ENCODE measurements at places on chromosomes 4 and X. TPM values are rescaled to one million over a fixed set of nuclear protein-coding genes. Genes with fewer than 3 reads are reported as not detected.

- H3K27me3 ChIP-seq, result no peaks in the 10 kb centered on the region
- no peak overlapping the region for H3K4me3 ChIP-seq
- no peak overlapping the region for H3K27ac ChIP-seq
- H3K36me3 ChIP-seq, result no peaks in the 10 kb centered on the region
- no peak for DNase-seq
Measured at GRCh38 chrX:133813971-133814370, 171.4 kb downstream of the GPC3 start.

DNA sequence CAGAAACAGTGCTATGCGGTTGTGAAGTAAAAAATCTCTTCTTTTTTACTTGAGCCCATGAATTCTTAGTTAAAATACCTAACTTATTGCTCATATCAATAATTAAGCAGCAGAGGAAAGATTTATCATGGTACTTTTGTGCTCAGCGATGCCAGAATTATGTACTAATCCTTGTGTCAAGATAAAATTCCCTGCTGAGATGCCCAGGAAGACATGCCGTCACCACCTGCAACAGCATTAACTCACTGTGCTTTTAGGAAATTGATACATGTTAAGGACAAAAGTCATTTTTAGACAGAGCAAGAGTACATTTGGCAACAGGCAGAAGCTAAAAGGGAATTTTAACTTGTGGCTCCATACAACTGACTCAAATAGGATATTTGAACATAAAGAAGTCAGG is 138.9 kb downstream of the NPNT start:
- no peak for DNase-seq
- no peaks in the 10 kb centered on the region for H3K27me3 ChIP-seq
- no peaks in the 10 kb centered on the region for H3K4me1 ChIP-seq
- no peaks in the 10 kb centered on the region for H3K36me3 ChIP-seq
- H3K4me3 ChIP-seq, result no peak overlapping the region
- no peak overlapping the region for H3K27ac ChIP-seq

DNA sequence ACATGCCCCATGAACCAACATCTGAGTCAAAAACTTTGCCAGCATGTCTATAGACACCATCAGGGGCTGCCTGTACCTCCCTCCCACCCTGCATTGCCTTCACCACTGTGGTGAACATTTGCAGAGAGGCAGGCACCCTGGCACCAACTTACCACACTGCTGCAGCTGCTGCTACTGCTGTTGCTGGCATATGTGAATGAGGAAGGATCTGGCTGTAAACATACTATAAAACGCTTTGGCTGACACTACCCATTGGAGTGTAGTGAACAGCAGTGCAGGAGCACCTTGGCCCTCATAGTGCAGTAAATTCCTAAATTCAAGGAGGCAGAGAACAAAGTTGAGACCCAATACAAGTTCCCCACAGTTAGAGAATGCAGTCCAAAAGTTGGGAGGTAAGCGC is 90.6 kb upstream of the SPIN4 start:
- H3K36me3 ChIP-seq, result no peaks in the 10 kb centered on the region
- DNase-seq, result no peak
- H3K4me1 ChIP-seq, result no peaks in the 10 kb centered on the region
- peaks cover 6% of the 10 kb centered on the region for H3K27me3 ChIP-seq

- H3K36me3 ChIP-seq, result no peaks in the 10 kb centered on the region
- H3K4me3 ChIP-seq, result no peak overlapping the region
- H3K27ac ChIP-seq, result no peak overlapping the region
- no peak for DNase-seq
Measured at GRCh38 chr4:25569716-25570115, 85.9 kb upstream of the SLC34A2 start.

GRCh38 chrX:20374450-20374849 is 107.7 kb upstream of the RPS6KA3 start:
- H3K4me1 ChIP-seq, result no peaks in the 10 kb centered on the region
- H3K27ac ChIP-seq, result no peak overlapping the region
- no peaks in the 10 kb centered on the region for H3K36me3 ChIP-seq
- H3K27me3 ChIP-seq, result no peaks in the 10 kb centered on the region

DNA sequence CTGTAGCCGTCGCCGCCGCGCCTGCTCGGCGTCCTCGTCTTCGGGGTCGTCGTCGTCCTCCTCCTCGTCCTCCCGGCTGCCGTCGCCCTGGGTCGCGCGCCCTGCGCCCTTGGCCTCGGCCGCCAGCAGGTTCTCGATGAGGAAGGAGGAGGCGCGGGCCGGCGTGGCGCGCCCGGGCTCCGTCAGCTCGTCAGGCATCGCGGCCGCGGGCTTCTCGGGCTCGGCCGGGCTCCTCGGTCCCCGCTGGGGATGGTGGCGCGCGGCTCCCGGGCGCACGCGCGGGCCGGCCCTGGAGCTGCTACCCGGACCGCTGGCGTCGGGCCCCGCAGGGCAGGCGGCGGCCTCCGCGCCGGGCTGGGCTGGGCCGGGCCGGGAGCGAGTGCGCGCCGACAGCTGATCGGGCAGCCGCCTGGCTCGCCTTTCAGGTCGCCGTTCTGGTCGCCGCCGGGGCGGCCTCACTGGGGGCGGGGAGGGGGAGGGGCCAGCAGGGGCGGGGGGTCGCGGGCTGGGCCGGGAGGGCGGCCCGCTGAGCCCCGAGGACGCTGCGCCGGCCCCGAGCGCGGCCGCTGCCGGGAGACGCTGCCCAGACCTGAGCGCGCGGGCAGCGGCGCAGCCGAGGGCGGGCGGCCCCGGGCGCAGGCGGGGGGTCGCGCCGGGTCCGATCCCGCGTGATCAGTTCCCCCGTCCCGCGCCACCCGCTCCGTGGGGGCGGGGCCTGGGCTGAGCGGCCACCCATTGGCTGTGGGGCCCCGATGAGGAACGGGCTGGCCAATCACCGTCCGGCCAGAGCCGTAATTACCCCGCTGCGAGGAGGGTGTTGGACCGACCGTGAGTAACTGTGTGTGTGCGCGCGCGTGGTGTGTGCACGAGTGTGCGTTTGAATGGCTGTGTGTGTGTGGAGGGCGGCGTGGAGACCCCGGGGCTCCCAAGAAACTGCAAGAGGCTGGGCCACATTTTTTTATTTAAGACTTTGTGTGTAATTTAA is at the start of gene HMX1:
TSS of gene HMX1 (minus strand) at position 423 of the 985 bp plus-strand sequence. CDS start at position 198, 225 bp downstream.
- H3K27ac ChIP-seq, result no peak within 1 kb of the TSS
- no peaks in the 10 kb centered on the region for H3K36me3 ChIP-seq
- peaks cover 8% of the 10 kb centered on the region for H3K4me1 ChIP-seq
- H3K27me3 ChIP-seq, result no peaks in the 10 kb centered on the region

- no peaks in the 10 kb centered on the region for H3K36me3 ChIP-seq
- DNase-seq, result no peak
- no peak overlapping the region for H3K4me3 ChIP-seq
- peak overlapping the region; percentile 71 for H3K27ac ChIP-seq
- no peaks in the 10 kb centered on the region for H3K27me3 ChIP-seq
- peaks cover 4% of the 10 kb centered on the region for H3K4me1 ChIP-seq
Measured at GRCh38 chr4:26074712-26075430, 160.9 kb downstream of the SMIM20 start.

DNA sequence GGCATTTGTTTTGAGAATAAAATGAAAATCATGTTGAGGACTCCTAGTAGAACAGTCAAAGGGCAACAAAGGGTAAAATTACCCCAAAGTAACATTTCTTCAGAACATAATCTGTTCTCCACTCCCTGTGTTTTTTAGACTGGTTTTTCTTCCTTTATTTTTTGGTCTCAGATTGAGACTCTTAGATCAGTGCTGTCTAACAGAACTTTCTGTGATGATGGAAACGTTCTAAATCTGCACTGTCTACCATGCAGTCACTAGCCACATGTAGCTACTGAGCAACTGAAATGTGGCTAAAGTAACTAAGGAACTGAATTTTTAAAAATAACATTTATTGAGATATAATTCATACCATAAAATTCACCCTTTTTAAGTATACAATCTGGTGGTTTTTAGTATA is 19.8 kb downstream of the CASK start:
- no peaks in the 10 kb centered on the region for H3K27me3 ChIP-seq
- DNase-seq, result no peak
- H3K4me1 ChIP-seq, result no peaks in the 10 kb centered on the region
- no peak overlapping the region for H3K4me3 ChIP-seq

DNA sequence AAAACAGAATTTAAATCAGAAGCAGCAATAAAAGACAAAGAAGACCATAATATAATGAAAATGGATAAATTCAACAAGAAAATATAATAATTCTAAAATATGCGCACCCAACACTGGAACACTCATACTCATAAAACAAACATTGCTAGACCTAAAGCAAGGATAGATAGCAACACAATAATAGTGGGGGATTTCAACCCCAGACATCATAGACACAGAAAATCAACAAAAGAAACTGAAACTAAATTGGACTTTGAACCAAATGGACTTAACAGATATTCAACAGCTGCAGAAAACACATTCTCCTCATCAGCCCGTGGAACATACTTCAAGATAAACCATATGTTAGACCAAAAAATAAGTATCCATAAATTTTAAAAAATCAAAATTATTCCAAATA is 1552.6 kb downstream of the C4orf33 start:
- H3K36me3 ChIP-seq, result no peaks in the 10 kb centered on the region
- no peak for DNase-seq
- no peaks in the 10 kb centered on the region for H3K27me3 ChIP-seq
- no peak overlapping the region for H3K4me3 ChIP-seq
- H3K27ac ChIP-seq, result no peak overlapping the region

GRCh38 chr4:100014616-100015015 is 64.5 kb upstream of the H2AZ1 start:
- H3K4me3 ChIP-seq, result no peak overlapping the region
- no peaks in the 10 kb centered on the region for H3K36me3 ChIP-seq
- DNase-seq, result no peak
- no peak overlapping the region for H3K27ac ChIP-seq
- H3K4me1 ChIP-seq, result no peaks in the 10 kb centered on the region

DNA sequence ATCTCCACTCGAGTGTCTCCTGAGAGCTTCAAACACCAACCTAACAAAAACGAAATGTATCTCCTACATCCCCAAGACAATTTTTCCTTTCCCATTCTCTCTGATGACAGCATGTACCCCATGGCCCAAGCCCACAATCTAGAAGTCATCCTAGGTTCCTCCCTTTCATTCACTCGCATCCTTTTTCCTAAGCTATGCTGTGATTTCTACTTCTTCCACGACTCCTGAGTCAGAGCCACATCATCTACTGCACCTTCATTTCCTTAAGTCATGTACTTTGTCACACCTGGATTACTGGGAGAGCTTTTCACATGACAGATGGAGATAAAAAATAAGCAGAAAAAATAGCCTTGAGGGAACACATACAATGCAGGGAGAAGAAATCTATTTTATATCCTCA is 20.1 kb downstream of the C4orf36 start:
- no peaks in the 10 kb centered on the region for H3K36me3 ChIP-seq
- no peaks in the 10 kb centered on the region for H3K4me1 ChIP-seq

DNA sequence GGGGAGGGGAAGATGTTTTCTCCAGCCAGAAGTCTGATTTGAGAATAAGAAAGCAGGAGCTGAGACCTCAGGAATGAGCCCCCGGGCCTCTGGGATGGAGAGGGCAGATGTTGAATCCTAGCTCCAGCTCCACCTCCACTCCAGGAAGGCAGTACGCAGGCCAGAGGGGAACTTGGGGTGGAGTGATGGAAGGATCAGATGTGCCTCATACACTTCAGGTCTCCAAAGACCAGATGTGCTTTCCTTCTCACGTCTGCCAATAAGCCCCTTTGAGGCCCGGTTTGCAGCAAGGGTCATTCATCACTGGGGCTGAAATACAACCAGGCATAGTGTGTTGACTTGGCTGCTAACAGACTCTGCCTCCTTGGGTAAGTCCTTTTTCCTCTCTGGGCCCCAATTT is 28.1 kb downstream of the STARD8 start:
- no peaks in the 10 kb centered on the region for H3K4me1 ChIP-seq
- no peak overlapping the region for H3K4me3 ChIP-seq
- no peaks in the 10 kb centered on the region for H3K36me3 ChIP-seq
- DNase-seq, result no peak
- H3K27ac ChIP-seq, result no peak overlapping the region

DNA sequence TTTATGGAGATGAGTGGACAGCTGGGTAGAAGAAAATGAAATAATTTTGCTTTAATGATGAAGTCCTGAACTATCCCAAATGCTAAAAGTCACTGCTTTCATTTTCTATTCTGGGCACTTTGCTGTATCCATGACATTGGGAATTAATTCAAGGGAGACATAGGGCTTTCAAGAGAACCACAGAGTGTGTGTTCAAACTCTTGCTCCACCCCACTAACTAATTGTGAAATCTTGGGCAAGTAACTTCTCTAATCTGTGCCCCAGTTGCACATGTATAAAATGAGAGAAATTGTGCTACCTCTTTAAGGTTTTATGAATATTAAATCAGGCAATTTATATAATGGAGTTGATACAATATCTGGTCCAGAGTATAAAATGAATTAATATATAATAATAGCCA is 1422.0 kb downstream of the ADGRL3 start:
- no peak for DNase-seq
- no peaks in the 10 kb centered on the region for H3K27me3 ChIP-seq
- no peaks in the 10 kb centered on the region for H3K36me3 ChIP-seq

DNA sequence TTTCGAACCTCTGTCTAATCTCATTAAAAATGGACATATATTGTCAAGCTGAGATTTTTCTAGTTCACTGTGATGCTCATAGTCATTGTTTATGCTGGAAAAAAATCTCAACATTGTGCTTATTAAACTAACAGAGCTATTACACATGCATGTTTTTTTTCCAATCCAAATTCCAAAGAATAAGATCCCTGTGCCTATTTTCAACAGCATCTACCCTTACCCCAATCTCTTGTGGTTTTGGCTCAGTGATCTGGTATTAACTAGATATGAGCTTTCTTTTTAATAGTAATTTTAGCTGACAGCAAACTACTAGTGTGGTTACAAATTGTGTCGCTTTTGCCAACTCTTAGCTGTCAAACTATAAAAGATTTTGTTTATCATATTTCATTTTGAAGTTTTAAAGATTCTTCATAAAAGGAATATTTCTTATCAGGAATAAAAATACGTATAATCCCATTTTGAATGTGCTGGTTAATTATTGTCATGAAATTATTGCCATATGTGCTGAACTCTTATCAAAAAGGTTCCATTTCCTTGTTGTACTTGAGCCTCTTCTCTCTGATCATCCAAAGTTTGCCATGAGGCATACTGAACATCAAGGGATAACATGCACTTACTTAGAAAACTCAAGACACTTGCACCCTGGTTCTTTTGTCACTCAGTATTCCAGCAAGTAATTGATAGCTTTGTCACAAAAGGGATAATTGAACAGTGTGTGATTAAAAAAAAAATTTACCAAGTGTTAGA is 241.2 kb downstream of the ARHGAP24 start:
- no peaks in the 10 kb centered on the region for H3K27me3 ChIP-seq
- no peak for DNase-seq
- no peaks in the 10 kb centered on the region for H3K36me3 ChIP-seq

PCDH19 gene
- 2.0 TPM for total RNA-seq

PARM1 gene
- total RNA-seq, result 28.2 TPM

KLB gene
- 0.21 TPM for total RNA-seq

IL15 gene
- 4.7 TPM for total RNA-seq

NDST3 gene
- total RNA-seq, result 1.7 TPM

C1QTNF7 gene
- total RNA-seq, result 6.1 TPM

INTU gene
- 6.7 TPM for total RNA-seq

LCORL gene
- 21.0 TPM for total RNA-seq

CLCN3 gene
- 27.6 TPM for total RNA-seq

IGSF1 gene
- 5.1 TPM for total RNA-seq
